ENCODE measurements at places on chromosomes 1 and 21.
A peak's percentile ranks its signal among the peaks of the same experiment; 100 is the strongest.

GRCh38 chr21:42092771-42093170 lies 21.7 kb downstream of the UMODL1 start:
- no peak for DNase-seq

- DNase-seq: no peak
Measured at GRCh38 chr1:58627221-58627620, 50.2 kb upstream of the TACSTD2 start.

DNA sequence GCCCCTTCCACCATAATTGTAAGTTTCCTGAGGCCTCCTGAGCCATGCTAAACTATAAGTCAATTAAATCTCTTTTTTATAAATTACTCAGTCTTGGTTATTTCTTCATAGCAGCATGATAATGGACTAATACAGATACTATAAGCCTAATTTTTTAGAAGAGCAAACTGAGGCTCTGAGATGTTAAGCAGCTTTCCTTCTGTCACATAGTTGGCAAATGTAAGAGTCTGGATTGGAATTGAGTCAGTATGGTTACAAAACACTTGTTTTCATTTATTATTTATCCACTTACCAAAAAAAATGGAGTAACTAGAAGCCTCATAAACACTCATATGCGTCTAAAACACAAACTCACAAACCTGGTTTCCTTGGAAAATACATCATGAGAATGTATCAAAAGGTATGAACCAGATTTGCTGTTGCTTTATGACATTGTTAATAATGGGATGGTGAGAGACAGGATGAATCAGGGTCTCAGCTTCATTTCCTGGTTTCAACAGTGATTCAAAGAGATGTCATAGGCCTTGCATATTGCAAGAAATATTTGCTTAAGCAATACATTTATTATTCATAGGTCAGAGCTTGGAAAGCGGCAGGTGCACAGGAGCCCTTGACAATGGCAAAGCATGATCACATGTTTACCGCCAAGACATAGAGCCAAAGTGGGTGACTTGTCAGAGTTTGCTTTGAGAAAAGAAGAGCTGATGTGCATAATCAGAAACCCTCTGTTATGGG lies 221.5 kb downstream of the GRIK1 start:
- DNase-seq: no peak

DNA sequence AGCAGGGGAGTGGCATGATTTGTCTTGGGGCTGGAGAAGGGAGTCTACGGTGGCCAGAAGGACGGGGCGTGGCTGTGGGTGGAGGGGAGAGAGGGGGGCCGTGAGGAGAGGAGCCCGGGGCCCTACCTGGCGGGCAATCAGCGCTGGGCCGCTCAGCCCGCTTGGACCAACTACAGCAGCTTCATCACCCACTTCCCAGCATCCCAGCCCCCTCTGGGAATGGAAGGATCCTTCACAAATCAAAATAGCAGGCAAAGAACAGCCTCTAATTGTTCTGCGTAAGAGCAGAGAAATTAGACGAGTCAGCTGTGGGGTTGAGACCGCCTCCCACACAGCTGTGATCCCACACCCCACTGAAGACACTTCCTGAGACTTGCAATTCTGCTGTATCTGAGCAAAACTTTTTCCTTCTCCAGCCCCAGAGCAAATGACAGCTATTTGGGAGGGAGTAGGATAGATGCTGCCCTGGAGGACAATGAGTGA lies 43.5 kb downstream of the OPRD1 start:
- no peak for DNase-seq

- no peak for DNase-seq
Measured at GRCh38 chr1:156675210-156676113, 1.7 kb downstream of the NES start.

DNA sequence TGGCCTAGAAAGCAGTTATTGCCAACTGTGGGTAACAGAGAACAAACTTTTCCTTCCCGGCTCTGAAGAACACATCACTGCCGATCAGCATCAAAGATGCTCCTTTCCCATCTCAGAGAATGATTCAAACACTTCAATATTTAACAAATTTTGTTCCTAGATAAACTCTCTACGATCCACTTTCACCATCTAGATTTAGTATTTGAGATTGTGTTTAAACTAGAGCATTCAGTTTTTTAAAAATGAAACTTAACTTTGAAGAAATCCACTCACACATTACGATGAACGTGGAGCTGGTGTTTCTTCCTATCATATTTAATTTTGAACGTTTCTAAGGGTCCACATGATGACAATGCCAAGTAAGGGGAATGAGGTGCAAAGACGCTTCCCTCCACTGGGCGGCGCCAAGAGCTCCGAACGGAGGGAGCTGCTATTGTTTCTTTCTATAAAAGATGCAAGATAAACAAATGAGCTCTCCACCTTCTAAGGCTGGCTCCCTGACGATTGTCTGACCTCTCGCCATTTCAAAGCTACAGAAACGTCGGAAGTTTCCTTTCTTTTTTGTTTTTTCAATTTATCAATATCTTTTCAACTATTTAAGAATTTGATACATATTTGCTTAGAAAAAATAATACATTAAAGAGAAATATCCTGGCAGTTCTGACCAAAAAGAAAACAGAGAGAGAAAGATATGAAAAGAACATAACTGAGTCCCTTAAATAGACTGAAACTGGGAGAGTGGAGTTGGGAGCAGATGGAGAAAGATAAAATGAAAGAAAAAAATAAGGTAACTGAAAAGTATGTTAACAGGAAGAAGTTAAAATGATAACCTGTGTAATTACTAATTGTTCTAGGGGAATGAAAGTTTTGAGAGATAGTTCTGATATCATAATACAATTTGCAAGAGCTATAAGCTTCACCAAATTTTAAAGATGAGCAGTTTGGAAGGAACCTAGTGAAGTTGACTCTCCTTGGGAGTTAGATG lies 4.4 kb upstream of the BARHL2 start:
- peak; percentile 67 for DNase-seq

DNA sequence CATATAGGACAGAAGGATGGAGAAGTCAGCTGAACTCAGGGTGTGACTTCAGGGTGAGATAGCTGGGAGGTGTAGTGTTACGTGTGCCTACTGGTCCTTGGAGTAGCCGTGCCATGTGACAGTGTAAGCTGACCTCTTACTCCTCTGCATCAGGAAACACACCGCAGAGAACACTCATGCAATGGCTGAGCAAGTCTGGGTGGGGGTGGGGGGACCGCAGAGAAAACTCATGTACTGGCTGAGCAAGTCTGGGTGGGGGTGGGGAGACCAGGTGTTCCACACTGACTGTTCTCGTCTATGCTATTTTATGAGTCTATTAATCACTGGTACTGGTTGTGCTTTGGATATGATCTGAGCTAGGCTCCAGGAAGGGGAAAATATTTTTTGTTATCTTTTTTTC lies 233.1 kb downstream of the PAPPA2 start:
- DNase-seq: no peak

- no peak for DNase-seq
Measured at GRCh38 chr1:18649693-18650370, 19.2 kb downstream of the PAX7 start.

GRCh38 chr1:43936431-43937151 lies 3.0 kb downstream of the ARTN start:
- no peak for DNase-seq

GRCh38 chr1:201190624-201191051 lies at the start of gene IGFN1:
Gene IGFN1 (plus strand): TSS chr1:201190824. CDS start chr1:201193294, 2,470 bp downstream.
- no peak for DNase-seq

DNA sequence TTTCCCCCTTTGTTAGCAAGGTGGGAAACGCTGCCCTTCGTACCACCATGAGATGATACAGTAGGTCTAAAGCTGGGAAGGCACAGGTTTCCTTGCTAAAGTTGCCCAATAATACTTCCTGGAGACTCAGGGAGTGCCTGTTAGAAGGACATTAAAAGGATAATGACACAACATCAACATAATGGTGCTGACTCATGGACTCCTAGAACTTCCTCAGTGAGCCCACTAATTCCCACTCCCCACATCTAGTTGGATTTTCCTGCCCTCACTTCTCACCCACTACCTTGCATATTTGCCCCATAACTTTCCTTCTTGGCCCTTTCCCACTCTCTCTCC lies 17.5 kb downstream of the CFAP45 start:
- DNase-seq: no peak

GRCh38 chr1:209883341-209883971 lies 54.6 kb upstream of the SYT14 start:
- DNase-seq: no peak

DNA sequence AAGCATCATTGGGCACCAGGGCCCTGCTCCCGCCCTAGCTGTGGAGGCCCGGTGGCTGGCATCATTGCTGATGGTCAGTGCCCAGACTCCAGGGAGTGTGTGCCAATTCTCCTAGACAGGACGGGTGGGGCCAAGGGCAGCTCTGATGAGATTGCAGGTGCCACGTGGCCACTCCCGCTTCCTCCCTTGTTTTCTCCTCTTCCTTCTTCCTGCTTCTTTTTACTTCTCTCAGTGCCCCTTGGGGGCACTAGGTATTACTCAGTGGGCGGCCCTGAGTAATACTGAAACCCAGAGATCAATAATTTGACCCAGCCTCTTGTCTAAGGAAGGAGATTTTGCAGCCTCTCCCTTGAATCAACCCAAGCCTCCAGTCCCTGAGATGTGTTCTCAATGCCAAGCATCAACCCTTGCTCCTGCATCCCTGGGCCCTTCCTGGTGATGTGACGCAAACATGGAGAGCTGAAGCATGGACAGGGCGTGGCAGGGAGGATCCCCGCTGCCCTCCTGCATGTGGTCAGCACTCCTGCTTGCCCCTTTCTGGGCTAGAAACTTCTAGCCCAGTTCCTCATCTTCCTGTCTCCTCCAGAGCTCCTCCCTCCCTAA lies 32.4 kb downstream of the CDK18 start:
- DNase-seq: no peak

GRCh38 chr1:234989019-234989418 lies 139.6 kb downstream of the TOMM20 start:
- DNase-seq: no peak

- no peak for DNase-seq
Measured at GRCh38 chr1:153483776-153484175, 23.3 kb upstream of the S100A7 start.

DNA sequence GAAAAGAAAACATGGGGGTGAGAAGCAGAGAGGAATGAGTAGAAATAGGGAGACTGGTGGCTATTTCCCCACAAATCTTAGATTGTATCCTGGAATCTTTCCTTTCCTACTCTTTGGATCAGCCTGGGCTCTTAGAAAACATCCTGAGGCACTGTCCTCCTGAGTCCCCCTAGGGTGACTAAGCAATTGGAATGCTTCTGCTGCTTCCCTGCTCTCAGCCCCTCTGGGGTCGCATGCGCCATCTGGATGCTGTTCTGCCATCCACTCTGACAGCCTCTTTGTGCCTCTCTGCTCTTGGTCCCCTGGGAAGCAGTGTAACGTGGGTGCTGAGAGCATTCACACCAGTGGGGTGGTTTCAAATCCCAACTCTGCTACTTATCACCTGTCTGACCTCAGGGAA lies 443.0 kb downstream of the SIPA1L2 start:
- no peak for DNase-seq
